Left ventricle myocardium superior (tissue), 1 donor: ENCODE measurements at places on chromosomes 1 and 21. TPM values are rescaled to one million over a fixed set of nuclear protein-coding genes. Genes with fewer than 3 reads are reported as not detected.

DNA sequence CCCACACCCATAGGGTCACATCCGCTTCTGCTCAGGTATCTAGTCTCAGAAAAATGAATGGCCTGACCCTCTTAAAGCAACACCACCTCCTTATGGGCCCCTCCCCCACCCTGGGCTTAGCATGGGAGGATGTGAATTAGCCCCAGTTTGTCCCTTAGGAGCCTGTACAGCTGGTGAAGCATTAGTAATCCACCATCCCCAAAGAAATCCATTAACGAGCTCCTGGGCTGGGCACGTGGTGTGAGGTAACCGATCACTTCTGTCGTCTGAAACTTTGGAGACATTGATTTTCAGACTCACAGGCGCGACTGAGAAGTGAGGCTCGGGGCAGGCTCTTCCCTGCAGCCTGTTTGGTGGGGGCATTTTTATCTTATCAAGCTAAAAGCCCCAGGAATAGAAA lies 10.5 kb downstream of the RASSF5 start:
- no peak for DNase-seq

GRCh38 chr1:15332525-15332924 lies 77.2 kb upstream of the EFHD2 start:
- DNase-seq = no peak

DNA sequence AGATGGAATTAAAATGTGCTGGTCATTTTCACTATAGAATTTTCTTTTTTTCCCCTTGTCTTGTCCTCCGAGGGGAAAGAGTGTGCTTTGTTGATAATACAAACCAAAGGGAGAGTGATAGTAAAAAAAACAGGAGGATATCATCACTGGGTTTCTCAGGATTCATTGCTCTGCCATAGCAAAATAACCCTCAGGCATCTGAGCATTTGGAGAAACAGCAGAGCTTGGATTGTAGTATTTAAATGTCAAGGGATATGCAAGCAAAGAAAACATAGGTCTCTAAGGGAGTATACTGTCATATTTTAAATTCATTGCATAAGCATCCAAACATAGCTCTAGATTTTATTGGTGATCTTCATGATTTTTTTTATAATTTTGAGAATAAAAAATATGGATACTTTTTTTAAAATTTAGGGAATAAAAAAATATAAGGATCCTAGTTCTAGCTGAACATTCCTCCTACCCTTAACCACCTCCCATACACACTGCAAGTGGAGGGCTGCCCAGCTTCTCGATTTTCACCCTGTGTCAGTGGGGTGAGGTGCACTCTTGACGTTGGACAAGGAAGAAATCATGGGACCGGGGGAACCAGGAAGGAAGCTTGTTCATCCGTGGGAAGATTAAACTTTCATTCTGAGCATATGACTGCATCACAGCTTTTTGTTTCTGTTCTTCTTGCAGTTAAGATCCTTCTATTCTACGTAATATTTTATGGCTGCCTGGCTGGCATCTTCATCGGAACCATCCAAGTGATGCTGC lies 4.4 kb downstream of the ATP1B1 start:
- DNase-seq = no peak

- DNase-seq = no peak
Observed at GRCh38 chr1:19597496-19598309, 46.4 kb upstream of the NBL1 start.

- DNase-seq = no peak
Observed at GRCh38 chr1:83769594-83770318, 229.2 kb downstream of the TTLL7 start.

GRCh38 chr1:61158591-61158990 lies 76.2 kb downstream of the NFIA start:
- no peak for DNase-seq

DNA sequence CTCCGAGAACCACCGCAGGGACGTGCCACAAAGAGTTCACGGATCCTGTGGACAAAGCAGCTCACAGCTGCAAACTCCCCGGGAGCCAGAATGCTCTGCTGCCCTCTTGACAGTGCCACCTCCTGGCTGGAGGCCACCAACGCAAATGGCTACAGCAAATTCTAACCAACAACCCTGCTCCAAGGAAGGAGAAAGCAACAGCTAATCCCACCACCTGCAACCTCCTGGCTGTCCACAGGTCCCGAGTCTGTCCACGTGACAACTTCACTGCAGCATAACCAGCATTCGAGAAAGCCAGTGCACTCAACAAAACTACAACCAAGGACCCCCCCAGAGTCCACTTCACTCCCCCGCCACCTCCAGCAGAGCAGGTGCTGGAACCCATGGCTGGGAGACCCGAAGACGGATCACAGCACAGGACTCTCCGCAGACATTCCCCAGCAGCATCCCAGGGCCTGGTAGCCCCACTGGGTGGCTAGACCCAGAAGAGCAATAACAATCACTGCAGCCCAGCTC lies 17.3 kb downstream of the POFUT2 start:
- no peak for DNase-seq

GRCh38 chr1:230792691-230793462 lies 45.7 kb downstream of the CAPN9 start:
- no peak for DNase-seq

DNA sequence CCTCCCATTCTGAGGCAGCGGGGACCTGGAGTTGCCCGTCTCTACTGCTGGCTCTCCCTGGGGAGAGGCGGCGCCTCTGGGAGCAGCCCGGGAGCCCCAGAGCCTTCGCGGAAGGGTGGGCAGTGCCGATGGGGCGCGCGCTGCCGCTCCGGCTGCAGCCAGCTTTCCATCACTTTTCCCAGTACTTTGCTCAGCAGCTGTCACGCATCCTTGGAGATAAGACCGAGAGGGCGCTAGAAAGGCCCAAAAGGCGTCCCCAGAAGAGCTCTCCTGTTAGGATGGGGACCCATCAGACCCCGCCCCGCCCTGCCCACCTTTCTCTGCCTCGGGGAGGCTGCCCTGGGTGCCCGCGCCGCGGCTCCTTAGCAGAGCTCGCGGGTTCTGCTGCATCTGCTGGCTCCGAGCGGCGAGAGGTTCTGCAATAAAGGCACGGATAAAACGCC lies 534 bp downstream of the KCNH1 start:
- no peak for DNase-seq

DNA sequence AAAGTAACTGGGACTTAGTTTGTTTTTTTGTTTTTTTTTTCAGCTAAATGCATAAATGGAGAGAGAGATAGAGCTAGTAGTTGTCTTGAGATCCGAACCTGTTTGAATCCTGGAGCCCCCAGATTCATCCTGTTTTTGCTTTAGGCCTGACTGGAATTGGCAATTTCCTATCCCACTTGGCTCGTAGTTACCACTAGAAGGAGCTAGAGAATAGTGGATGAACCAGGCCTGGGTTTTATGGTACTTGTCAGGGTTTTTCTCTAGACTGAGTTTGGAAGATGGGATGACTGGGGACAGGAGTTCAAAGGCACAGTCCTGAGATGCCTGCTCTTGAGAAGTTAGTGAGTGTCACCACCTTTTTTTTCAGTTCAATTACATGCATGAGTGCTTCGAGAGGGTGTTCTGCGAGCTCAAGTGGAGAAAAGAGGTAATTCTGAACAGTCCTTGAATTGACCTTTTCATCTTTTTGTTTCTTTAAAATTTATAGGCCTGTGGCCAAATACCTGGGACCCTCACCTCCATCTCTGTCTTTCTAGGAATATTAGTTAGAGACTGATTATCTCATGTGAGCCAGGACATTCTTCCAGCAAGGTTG lies 23.4 kb downstream of the CELF3 start:
- no peak for DNase-seq

- no peak for DNase-seq
Observed at GRCh38 chr21:42539931-42540343, 26.3 kb downstream of the SLC37A1 start.

DNA sequence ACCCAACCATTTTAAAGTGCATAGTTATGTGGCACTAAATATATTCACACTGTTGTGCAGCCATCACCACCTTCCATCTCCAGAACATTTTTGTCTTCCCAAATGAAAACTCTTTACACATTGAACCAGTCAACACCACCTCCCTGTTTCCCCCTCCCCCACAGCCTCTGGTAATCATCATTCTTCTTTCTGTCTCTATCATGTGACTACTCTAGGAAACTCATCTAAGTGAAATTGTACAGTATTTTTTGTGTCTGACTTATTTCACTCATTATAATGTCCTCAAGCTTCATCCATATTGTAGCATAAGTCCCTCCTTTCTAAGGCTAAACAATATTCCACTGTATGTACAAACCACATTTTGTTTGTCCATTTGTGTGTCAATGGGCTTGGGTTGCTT lies 128.0 kb downstream of the RUNX1 start:
- DNase-seq = no peak

- no peak for DNase-seq
Observed at GRCh38 chr1:47631411-47631995, 193.7 kb downstream of the FOXD2 start.

- DNase-seq = peak; percentile 54
Observed at GRCh38 chr1:217139513-217139912, 416.3 kb upstream of the ESRRG start.

DNA sequence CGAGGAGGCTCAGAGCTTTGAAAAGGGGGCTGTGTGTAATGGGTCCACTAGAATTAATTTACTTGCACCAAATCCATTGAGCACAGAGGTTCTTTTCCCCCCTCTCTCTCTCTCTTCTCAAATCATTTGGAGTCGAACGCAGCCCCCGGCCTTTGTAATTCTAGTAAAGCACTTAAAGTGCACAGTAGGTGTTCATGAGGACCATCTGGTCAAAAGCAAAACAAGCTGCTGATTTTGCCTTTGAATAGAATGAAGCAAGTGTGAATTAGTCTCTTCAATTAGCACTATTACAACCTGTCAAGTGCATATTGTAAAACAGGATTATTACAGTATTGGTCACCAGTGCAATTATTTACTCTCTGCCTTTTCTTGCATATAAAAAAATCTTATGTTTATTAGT lies 259.9 kb downstream of the FAF1 start:
- no peak for DNase-seq

DNA sequence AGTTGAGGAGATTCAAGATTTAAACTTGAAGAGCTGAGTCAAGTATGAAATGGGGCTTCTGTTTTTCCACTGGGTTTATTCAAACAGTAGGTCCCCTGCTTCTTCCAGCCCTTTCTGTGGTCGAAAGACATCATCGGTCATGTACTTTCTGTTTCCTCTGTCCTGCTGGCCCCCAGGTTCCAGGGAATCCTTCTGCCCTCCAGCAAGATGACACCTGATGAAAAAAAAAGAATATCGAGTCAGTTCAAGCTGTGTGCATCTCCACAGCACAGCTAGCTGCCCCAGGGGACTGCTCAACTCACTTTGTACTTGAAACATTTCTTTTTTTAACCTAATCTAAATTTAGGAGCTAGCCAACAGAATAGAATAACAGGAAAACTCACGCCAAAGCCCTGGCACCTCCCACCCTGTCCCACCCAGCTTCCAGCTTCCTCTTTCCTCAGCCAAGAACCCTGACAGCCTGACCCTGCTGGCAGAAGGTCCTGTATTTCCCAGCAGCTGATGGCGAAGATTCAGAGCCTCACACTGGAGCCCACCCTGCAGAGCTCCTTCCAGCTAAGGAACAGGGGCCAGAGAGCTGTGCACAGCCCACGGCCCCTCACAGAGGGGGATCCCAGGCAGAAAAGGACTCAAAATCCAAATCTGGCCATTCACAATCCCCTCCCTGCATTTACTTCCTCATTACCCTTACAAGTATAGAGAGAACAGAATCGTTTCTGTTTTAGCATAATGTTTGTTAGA lies 176.5 kb downstream of the PSMG1 start:
- peak; percentile 77 for DNase-seq

DNA sequence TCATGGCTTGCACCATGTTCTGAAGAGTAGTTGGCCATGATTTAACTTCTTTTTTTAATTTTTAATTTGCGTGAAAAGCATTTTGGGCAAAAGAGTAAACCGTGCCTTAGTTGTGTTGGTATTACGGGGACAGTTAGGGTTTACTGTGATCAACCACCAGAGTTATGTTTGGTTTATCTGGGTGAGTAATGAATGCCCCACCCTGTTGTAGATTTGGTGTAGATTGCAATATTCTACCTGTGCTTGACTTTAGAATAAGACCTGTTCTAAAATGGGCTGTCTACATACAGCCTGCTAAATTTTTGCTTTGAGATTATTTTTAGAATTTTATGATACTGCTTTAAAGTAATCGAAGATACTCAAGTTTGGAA lies 1.4 kb downstream of the USP25 start:
- no peak for DNase-seq

GRCh38 chr1:181676269-181676668 lies 193.0 kb downstream of the CACNA1E start:
- DNase-seq = no peak

GRCh38 chr1:173009597-173009996 lies 41.1 kb downstream of the TNFSF18 start:
- DNase-seq = peak; percentile 25

DNA sequence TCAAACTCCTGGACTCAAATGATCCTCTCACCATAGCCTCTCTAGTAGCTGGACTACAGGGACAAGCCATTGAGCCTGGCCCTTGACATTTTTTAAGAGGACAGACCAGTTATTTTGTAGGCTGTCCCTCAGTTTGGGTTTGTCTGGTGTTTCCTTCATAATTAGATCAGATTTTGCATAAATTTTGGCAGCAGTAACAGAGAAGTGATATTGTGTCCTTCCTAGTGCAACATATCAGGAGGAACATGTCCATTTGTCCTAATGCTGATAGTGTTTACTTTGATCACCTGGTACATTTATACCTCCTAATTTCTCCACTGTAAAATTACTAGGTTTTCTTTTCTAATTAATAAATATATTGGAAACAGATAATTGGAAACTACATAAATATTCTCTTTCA lies 5.9 kb upstream of the NID1 start:
- no peak for DNase-seq

BMP8B gene
- 0.40 TPM for total RNA-seq

ADAM30 gene
- not detected for total RNA-seq

TEDDM1 gene
- total RNA-seq = not detected

RABIF gene
- 4.7 TPM for total RNA-seq

IFI44L gene
- total RNA-seq = 6.5 TPM

VWA1 gene
- total RNA-seq = 13.5 TPM

ETV3L gene
- total RNA-seq = not detected
